Right hindlimb (tissue), 1 donor: ENCODE measurements at places on chromosomes 12 and 14.
A peak's percentile ranks its signal among the peaks of the same experiment; 100 is the strongest.

DNA sequence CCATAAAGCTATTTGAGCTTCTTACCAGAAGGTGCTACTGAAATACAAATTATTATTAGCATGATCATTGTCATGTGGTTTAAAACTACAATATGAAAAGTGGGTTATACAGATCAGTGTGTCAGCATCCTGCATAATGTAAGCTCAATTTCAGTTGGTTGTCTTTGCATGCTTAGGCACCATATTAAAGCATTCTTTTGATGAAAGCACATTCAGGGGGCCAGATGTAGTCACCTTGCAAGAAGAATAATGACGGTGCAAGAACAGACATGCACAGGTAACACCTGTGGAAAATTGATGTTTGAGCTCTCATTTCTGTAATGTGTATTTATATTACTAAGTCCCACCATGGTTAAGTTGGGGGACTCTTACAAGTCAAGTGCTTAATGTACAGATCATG is 123.9 kb downstream of the PAX9 start:
- no peak for DNase-seq

GRCh38 chr14:50403419-50403818 is 6.7 kb upstream of the CDKL1 start:
- DNase-seq, result no peak

DNA sequence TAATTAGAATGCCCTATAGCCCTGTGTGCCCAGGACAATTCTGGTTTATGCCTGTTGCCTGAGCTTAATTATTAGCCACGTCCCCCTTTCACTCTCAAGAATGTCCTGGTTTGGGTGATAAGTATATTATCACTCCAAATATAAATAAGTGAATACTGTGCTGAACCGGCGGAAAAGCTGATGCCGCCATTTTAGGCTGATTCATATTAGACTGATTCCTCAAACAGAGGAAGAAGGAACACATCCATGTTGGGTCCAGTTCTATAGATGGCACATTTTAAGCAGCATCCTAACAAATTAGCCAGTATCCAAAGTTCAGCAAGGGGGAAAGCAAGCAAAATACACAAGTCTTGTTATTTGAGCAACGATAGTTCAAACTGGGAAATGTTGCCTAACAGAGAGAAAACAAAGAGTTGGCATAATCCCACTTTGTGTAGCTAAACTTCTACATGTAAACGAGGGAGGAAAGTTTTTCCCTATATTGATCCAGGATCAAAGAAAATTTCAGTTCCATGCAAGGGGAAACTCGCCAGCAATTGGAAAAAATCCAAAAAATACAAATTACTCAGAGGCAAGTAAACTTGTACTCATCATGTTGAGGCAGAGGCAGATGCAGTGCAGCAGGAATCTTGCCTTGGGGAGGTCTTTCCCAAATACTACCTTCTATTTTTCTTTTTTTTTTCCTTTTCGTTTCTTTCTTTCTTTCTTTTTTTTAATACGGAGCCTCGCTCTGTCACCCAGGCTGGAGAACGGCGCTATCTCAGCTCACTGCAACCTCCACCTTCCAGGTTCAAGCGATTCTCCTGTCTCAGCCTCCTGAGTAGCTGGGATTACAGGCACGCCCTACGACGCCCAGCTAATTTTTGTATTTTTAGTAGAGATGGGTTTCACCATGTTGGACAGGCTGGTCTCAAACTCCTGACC is 96.2 kb downstream of the ITPR2 start:
- no peak for DNase-seq

DNA sequence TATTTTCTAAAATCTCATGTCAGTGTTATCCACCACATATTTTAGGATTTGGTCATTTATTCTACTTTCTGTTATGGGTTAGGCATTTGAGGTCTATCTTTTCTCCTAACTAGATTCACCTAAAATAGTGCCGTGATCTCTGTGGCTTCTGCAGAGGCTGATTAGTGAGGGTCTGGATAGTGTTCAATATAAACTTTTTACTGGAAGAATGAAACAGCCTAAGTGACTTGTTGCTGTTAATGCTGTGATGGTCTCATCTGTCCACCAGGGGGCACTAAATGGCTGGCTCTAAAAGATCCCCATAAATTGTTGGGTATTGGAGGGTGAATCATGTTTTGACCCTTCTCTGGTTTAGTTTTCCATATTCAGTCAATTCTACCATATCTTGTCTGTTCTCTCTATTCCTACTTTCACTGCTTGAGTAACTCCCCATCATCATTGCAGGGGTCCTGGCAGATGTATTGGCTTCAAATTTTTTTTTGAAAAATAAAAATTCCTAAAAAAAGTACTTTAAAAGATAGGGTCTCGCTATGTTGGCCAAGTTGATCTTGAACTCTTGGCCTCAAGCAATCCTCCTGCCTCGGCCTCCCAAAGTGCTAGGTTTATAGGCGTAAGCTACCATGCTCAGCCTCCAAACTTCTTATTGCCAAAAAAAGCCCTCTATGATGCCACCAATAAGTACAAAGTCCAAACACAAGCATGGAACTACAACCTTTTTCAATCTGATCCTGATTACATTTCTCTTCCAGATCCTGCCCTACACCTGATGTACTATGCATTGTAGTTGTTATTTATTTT is 6.9 kb downstream of the PABPN1 start:
- DNase-seq, result peak; percentile 71

DNA sequence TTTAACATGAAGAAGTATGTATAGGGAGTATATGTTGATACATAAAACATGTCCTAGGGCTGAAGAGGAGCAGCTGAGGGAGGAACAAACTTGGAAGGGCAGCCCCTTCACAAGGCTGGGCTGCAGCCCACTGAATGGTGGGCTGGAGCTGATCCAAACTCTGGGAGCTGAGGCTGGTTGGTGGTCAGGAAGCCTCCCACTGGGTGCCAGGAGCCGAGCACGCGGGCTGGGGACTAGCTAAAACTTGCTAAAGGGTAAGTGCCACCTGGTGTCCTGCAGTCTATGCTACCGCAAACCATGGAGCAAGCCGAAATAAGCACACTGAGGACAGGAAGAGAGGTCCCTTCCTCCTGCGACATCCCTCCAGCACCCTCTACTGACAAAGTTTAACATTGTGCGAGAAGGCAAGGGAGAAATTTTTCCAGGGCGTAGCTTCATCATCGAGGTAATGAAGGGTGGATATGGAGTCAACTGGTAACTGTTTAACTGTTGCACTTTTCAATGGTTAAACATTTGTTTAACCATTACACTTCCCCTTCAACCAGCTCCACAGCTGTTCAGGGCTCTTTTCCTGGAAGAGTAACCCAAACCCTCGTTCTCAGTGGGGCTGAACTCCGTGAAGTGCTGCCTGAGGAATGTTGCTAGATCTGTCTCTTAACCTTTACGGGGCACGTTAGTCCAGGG is 42.2 kb downstream of the EGLN3 start:
- DNase-seq, result no peak
